ENCODE measurements at places on chromosomes 5 and 9.
A peak's percentile ranks its signal among the peaks of the same experiment; 100 is the strongest.

- no peak for DNase-seq
Observed at GRCh38 chr9:121141306-121141705, 60.4 kb downstream of the RAB14 start.

DNA sequence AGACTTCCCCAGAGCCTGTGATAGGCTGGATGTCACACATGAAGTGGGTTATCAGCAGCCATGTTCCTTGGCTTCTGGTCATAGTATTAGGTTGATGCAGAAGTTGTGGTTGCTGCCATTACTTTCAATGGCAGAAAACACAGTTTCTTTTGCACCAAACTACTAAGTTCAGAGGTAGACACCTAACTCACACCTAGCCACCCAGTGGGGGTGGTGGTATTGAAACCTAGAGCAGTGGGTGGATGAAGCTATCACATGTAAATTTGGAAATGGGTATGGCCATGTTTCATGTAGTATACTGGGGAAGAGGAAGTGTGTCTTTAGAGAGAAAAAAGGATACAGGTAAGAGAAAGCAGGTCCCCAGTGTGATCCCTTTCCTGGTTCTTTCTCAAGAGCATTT, 347.9 kb upstream of the SEMA6A start:
- no peak for DNase-seq

DNA sequence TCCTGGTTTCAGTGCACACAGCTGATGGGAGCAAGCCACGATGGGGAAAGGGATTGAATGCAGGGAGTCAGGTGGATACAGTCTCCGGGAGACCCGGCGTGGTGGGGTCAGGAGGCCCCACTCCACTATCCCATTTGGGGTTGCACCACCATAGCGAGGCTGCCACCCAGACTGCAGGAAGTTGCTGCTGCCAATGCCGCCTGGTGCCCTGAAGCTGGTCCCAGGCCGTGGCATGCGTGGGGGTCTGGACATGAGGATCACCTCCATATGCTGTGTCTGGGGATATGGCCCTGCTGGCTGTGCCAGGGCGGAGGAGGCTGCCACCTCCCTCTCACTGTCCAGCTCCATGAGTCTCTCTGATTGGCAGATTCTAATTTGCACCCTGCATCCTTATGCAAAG, 45.3 kb downstream of the COL5A1 start:
- no peak for DNase-seq

DNA sequence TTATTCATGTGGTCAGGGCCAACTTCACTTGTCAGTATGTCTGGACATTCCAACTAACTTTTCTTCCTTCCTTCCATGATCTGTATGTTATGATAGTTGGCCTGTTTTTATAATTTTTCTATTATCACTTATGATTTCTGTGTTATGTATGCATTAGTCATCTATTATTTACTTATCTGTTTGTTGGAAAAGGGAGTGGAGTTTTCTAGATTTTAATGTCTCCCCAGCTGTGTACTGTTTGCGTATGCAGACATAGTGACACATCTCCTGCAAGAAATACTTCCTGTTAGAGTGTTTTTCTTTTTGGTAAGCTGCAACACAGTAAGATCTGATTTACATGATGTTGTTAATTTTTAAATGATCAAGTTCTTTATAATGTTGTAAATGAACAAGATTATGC, 8.7 kb upstream of the INSYN2B start:
- DNase-seq, result no peak

- no peak for DNase-seq
Observed at GRCh38 chr9:89655056-89655989, 50.5 kb downstream of the GADD45G start.

DNA sequence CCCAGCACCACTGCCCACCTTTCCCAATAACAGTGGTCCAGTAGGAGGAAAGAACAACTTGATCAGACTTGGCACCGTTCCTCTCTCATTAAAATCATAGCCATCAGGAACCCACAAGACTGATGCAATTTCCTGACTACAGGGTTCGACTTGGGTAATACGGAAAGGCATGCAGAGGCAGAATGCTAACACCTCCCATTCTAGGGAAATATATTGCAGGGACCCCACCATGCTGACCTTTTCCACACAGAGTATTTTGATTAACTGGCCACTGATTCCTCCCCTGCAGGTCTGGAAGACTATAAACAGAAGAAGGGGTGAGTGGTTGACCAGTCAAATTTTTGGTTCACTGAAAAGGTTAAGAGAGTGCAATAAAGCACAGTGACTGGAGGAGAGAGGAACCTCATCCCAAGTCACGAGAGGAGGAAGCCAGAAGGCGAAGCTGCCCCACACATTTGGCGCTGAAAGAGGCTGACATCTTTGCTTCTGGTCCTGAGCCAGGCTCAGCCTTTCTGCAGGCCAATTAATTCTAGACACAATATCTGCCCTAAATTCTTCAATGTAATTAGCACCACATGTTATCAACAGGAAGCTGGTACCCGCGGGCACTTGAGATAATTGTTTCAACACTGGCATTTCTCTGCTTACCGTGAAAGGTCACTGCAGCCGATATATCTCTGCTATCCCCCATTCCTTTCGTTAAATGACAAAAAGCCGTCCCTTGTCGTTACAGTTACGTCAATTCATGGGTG, 64.7 kb upstream of the SPOCK1 start:
- DNase-seq, result no peak

- DNase-seq, result no peak
Observed at GRCh38 chr9:129582855-129583254, 38.0 kb downstream of the C9orf50 start.

- DNase-seq, result no peak
Observed at GRCh38 chr9:4514252-4515128, 24.2 kb downstream of the SLC1A1 start.

GRCh38 chr5:142000704-142001484, 11.9 kb downstream of the GNPDA1 start:
- DNase-seq, result peak; percentile 7

GRCh38 chr5:168014433-168015123, 276.9 kb upstream of the WWC1 start:
- DNase-seq, result no peak

Measured in HepG2 (cell line).